ENCODE measurements at places on chromosomes 7 and 10. TPM values are rescaled to one million over a fixed set of nuclear protein-coding genes. Genes with fewer than 3 reads are reported as not detected.

GRCh38 chr7:78716876-78717275 is 736.6 kb downstream of the MAGI2 start:
- DNase-seq: no peak

DNA sequence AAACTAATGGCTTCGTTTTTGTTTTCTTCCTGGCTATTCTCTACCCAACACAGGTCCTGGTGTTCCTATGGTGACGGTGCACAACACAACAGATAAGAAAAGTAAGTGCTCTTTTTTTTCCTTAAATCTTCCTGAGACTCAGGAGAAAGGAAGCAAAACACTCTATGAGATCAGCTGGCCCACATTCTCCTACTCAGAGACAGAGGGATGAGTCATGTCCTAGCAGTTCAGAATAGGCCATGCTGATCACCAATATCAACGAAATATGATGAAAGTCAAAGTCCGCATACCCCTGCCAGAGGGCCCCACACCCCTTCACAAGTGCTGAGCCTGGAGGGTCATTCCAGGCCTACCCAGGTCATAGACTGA is 149.2 kb downstream of the PAXIP1 start:
- no peak for DNase-seq

- DNase-seq: peak; percentile 85
These were observed 54.3 kb downstream of the BMS1 start for GRCh38 chr10:42836771-42837468.

GRCh38 chr7:24157666-24158065 is 126.3 kb upstream of the NPY start:
- DNase-seq: no peak

CDK1 gene
- total RNA-seq: 5.2 TPM

GRCh38 chr10:59108886-59109288 is 67.6 kb upstream of the PHYHIPL start:
- no peak for DNase-seq

BTRC gene
- total RNA-seq: 11.5 TPM

DNA sequence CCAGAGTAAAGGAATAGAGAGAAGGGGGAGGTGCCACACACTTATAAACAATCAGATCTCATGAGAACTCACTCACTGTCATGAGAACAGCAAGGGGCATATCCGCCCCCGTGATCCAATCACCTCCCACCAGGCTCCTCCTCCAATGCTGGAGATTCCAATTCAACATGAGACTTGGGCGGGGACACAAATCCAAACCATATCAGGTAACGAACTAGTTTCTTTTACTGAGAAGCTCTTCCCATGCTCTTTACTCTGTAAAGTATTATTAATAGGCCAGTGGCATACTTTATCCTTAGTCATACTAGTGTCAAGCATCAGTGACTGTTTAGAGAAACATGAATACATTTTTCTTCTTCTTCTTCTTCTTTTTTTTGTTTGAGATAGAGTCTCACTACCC is 39.4 kb upstream of the ZNF488 start:
- DNase-seq: no peak

DNA sequence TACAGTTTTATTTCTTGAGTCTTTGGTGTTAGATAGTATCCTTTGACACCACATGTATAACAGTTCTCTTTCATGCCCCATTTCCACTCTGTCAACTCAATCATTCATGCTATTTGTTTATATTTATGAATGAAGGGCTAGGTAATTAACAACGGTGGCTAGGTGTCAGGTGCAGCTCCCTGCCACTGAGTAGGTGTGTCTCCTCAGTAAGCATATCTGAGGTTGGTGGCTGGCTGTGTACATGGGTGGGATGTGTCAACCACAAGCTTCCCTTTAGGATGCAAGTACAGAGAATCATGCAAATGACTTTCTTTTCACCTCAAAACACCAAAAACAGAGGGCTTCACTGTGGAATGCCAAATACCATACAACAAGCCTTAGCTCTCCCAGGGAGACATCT is 83.4 kb downstream of the ZNF365 start:
- no peak for DNase-seq

- no peak for DNase-seq
These were observed 234.6 kb downstream of the DIP2C start for GRCh38 chr10:454860-455259.

DNA sequence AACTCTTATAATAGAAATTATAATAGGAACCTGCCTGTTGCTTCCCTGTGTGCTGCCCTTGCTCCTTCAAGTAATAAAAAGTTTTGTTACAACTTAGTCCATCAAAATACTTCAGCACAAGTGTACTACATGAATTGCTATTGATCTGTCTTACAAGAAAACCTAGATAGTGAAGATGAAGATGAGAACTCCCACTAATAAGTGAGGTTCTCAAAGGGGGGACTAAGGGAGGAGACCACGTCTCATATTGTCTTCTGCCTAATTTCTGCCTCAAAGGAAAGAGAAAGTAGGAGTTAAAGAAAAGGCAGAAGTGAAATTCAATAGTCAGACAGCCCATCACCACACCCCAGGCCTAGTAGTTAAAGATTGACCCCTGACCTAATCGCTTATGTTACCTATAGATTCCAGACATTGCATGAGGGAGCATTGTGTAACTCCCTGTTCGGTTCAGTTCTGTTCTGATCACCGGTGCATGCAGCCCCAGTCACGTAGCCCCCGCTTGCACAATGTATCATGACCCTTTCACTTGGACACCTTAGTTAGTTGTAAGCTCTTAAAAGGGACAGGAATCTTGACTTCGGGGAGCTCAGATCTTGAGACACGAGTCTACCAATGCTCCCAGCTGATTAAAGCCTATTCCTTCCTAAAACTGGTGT is 18.2 kb upstream of the CHST3 start:
- DNase-seq: no peak

DNA sequence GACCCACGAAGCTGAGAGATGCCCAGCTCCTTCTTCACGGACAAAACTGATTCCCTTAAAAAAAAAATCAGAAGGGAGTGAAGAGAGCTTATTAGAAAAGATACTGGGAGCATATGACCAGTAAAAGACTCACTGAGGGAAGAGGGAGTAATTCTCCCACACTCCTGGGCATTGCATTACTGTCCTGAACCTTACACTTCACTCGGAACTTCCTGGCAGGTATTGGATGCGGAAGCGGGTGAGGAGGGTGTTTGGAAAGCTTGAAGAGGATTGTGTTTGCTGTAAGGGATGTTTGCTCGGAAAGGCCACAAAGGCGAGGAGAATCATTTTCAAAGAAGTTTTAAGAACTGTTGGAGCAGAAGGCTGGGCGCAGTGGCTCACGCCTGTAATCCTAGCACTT is 375 bp downstream of the HKDC1 start:
- no peak for DNase-seq

DNA sequence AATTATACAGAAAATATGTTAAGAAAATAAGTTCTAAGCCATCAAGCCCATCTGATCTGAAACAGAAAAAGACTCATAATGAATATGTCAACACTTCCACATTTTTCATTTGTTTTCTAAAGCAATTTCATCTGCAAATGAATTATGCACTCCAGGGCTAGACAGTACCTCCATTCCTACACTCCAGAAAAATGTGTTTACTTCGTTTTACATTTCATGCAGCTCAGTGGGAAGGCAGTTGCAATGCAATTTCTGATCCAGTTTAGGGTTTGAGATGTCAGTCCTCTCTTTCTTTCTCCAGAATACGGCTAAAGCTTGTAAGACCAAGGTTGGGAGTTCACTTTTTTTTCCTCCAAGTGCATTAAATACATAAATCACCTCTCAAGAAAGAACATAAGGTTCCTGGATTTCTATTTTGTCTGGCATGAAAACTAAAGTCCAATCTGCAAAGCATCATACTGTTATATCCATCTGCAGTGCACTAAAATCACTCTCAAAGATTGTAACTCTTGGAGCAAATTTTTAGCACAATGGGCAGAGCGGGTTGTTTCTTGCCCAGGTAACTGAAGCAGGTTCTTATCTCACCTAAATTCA is 348.8 kb upstream of the C7orf33 start:
- DNase-seq: no peak

CDH23 gene
- 12.0 TPM for total RNA-seq

SH2B2 gene
- total RNA-seq: 6.3 TPM

DNA sequence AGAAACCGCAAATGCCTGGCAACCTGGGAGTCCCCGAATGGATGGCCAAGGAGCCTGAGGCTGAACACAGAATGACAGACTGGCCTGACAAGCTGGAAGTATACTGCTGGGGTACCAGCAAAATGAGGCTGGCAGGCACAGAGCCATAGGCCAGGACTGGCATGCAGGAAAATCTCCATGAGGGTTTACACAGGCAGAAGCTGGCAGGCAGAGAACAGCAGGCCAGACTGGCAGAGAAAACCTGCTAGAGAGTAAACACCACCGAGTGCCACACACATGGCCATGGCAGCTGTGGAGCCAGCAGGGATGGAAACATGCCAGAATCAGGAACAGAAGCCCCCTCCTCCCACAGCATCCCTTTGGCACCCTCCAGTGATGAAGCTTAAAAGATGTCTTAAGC is 63.4 kb downstream of the CRPPA start:
- peak; percentile 37 for DNase-seq

ZP3 gene
- total RNA-seq: 0.78 TPM

- DNase-seq: no peak
These were observed 141.1 kb downstream of the DYNC2I1 start for GRCh38 chr7:158997471-158997870.

GPR37 gene
- total RNA-seq: 2.1 TPM

DNA sequence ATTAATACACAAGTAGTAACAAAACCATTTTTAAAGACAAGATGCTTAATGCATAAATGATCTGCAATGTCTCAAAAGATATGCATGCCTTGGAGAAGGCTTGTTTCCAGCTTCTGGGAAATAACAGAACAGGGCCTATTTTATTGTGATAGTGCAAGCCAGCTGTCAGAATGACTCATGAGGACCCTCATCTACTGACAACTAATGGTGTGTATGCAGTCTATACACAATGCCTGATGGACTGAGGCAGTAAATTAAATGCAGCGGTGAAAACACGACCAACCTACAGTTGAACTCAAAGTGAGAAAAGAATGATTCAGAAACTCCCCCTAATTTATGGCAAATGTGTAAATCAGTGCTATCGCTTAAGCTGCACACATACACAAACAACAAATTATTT is 46.3 kb downstream of the VPS41 start:
- no peak for DNase-seq

TAS2R3 gene
- not detected for total RNA-seq

ANKRD1 gene
- 223 TPM for total RNA-seq

GRCh38 chr7:6654113-6654841 is 17.2 kb downstream of the ZNF316 start:
- peak; percentile 74 for DNase-seq
